Stimulated activated CD4-positive, alpha-beta T cell treated with anti-CD3 and anti-CD28 coated beads, Interleukin-1b, Interleukin-23, amount 100 ng/mL, for 48 hours (primary cell): ENCODE measurements at places on chromosomes 3 and 15.

- DNase-seq: no peak
These were observed 54.4 kb downstream of the SLC15A2 start for GRCh38 chr3:121948641-121949040.

DNA sequence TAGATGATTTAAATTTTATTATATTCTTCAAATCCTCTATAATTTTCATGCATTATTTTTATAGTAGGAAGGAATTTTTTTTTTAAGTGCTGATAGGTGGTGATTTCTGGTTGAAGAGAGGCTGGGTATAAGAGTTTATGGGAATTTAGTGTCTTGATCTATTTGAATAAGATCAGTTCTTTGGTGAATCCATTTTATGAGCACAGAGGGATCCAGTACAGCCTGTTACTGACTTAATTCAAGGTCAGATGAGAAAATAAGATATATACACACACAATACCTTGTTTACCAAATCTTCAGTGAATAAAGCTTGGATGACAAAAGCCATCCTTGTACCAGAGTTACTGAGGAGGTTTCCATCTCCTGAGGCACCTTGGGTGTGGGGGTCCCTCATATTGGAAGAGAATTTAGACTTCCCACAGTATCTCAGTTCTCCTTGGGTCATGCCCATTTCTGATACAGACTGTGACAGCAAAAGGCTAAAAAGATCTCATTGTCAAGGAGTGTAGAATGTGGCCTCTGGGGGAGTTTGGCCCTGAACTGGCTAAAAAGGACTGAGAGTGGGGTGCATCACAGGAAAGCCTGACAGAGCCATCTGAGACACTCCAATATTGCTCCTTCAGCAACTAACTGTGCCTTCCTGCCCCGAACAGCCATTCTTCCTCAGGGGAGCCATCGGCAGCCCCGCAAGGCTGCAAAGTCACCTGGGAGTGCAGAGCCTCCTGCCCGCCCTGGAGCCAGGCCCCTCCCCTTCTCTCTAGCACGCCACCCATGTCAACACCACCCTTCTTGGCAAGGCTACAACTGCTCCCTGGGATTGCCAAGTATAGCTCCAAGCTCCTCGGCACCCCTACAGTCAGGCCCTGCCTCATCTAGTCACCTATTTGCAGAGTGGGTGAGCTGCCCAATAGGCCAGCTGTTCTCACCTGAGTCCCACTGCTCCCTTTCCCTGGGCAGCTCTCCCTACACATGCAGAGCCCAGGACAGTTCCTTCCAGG lies 43.1 kb upstream of the HACD2 start:
- no peak for DNase-seq

GRCh38 chr3:152121270-152121636 lies 147.5 kb upstream of the MBNL1 start:
- DNase-seq: no peak

- DNase-seq: no peak
These were observed 229.0 kb upstream of the TBL1XR1 start for GRCh38 chr3:177426106-177426877.

- DNase-seq: no peak
These were observed 489.2 kb downstream of the FGF12 start for GRCh38 chr3:192237992-192238608.

- DNase-seq: peak; percentile 70
These were observed 961.0 kb upstream of the CFAP20DC start for GRCh38 chr3:60010781-60011180.

DNA sequence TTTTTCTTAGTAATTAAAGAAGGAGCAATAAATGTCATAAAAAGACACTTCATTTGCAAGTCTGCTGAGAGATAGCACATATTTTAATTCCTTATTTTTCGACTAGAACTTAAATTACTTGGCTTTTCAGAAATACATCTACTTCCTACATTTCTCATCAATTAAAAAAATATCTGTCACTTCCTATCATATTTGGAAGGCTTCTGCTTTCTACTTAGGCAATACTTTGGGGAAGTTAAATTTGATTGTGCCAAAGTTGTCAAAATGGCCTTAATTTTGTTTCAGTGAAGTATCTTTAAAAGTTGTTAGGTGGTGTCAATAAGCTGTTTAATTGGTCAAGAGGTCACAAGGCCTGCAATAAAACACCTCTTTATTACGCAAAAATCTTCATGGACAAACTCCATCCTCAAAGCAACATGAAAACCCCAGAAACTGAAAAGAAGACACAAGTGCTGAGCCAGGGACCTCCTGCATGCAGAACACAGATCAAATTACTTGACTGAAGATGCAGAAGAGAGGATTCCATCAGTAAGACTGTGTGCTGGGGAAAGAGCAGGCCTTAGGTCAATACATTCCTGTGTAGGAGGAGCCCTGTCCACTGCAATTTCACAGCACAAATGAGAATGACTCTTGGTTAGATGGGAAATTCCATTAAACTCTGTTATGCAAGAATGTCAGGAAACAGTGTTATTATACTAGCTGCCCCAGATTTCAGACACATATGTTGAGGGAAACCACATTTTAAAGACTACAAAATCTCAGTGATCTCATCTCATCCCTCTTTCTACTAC lies 48.0 kb upstream of the FSTL1 start:
- DNase-seq: no peak

GRCh38 chr15:83890587-83890986 lies 236.7 kb downstream of the ADAMTSL3 start:
- DNase-seq: no peak

- DNase-seq: no peak
These were observed 60.9 kb upstream of the DCBLD2 start for GRCh38 chr3:98962189-98962930.

DNA sequence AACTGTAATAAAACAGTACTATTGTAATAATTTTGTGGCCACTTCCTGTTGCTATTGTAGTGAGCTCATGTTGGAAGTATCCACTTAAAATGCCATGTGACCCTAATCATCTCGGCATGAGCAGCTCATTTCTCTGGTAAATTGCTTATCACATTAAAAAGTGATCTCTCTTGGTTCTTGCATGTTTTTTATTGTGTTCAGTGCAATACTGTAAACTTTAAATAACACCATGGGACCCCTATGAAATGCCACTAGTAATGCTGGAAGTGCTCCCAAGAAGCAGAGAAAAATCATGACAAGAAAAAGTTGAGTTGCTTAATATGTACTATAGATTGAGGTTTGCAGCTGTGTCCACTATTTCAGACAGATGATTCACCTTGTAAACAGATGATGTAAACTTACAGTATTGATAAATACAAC lies 45.6 kb downstream of the NMD3 start:
- DNase-seq: no peak

DNA sequence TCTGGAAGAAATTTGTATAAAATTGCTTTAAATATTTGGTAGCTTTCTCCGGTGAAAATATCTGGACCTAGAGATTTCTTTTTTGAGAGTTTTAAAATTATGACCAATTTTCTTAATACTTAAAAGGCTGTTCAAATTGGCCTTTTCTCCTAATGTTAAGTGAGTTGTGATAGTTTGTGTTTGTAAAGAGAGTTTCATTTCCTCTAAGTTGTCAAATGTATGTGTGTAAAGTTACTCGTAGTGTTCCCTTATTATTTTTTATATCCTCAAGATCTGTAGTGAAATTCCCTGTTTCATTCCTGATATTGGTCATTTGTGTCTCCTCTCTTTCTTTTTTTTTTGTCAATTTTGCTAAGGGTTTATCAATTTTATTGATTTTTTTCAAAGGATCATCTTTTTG lies 92.6 kb upstream of the CTNNB1 start:
- no peak for DNase-seq

DNA sequence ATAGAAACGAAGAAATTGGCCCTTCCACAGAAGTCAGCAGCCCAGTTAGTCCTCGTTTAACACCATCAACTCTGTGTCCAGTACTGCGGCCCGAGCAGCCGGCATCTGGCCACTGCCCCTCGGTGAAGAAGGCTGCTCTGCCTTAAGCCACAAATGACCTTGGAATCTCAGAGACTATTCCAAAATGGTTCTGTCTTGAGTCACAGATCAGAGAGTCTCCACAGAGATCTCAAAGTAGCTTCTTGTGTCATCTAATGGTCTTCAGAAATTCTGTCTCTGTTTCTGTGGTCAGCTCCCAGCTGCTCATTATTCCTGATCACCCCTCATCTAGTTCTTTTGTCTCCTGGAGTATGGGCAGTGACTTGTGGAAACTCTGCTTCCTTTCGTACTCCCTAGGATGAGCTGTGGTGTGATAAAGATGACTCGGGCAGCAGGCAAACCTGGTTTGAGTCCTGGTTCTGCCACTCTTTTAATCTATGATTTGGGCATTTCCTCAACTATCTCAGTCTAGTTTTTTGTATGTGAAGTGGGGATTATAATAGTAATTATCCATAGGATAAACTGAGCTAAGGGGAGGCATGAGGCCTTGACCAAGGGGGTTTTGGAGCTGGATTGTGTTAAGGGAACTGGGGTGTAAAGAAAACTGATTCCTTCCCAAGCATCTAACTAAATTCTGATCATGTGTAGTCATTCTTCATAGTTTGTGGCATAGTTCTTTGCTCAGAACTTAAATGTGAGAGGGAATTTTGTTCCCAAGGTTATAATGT lies 22.6 kb downstream of the CRTC3 start:
- DNase-seq: no peak

- DNase-seq: no peak
These were observed 91.9 kb upstream of the VGLL4 start for GRCh38 chr3:11735638-11736037.
